Liver (tissue), 10 donors: ENCODE measurements at places on chromosomes 1 and 21. TPM values are rescaled to one million over a fixed set of nuclear protein-coding genes. Genes with fewer than 3 reads are reported as not detected.

DNA sequence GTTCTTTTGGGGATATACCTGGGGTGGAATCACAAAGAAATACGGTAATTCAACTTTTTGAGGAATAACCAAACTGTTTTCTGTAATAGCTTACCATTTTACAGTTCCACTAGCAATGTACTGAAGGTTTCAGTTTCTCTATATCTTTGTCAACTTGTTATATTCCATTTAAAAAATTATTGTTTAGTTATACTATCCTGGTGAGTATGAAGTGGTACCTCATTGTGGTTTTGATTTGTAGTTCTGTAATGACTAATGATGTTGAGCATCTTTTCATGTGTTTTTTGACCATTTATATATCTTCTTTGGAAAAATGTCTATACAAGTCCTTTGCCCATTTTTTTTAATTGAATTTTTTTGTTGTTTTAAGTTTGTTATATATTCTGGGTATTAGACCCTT is 39.4 kb downstream of the MAST2 start:
- no peak for DNase-seq

DNA sequence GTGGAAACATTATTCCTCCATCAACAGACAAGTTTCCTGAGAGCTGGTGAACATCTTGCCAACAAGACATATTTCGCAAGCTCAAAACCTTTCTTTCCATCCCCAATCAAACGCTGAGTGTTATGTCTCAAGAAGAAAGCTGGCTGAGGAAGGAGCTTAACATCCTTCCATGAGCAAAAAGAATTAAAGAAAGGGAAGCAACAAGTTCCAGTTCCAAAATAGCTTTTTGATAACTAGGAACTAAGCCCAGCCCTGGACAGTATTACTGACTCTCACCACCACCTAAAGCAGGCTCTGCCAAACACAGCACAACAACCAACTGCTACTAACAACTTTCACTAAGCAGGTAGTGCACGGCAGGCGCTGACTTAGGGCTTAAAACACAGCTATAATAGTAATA is 50.2 kb downstream of the CAPZB start:
- DNase-seq = no peak

GRCh38 chr1:68445709-68446108 is 4.0 kb downstream of the RPE65 start:
- DNase-seq = no peak

- DNase-seq = no peak
Observed at GRCh38 chr1:223147409-223147808, 4.4 kb upstream of the TLR5 start.

EXTL1 gene
- not detected for total RNA-seq

GRCh38 chr1:228664399-228664914 is 70.8 kb upstream of the RHOU start:
- DNase-seq = peak; percentile 86

- no peak for DNase-seq
Observed at GRCh38 chr21:37139154-37139553, 66.1 kb downstream of the TTC3 start.

DNA sequence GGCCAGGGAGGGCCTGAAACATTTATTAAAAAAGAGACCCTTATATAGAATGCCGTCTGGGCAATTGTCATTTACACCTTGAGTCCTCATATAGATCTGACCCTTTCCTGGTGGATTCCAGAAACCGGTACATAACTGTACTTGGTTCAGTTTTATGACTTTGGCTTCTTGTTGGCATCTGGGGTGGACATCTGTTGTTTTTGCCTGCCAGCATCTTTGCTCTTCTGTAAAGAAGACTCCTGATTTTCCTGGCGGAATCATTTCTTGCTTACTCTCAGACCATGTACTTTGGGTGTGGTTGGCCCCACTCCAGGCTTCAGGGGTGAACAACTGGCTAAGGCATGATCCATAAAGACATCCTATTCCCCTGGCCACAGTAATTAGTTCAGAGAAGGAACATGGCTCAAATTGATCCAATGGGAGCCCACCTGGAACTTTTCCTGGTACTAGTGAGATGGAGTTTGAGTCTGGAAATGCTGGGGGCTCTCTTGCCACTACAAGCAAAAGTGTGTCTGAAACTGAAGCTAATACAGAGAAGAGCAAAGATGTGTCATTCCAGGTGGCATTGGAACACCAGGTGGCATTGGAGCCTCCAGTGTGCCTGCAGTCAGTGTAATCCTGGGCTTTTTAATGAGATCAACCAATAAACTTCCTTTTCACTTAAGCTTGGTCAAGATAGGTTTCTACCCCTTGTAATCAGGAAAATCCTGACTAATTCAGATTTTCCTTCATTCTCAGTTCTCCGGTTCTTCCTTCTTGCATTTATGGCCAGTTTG is 332.5 kb upstream of the CAMK1G start:
- no peak for DNase-seq

GPATCH4 gene
- 18.7 TPM for total RNA-seq

DNA sequence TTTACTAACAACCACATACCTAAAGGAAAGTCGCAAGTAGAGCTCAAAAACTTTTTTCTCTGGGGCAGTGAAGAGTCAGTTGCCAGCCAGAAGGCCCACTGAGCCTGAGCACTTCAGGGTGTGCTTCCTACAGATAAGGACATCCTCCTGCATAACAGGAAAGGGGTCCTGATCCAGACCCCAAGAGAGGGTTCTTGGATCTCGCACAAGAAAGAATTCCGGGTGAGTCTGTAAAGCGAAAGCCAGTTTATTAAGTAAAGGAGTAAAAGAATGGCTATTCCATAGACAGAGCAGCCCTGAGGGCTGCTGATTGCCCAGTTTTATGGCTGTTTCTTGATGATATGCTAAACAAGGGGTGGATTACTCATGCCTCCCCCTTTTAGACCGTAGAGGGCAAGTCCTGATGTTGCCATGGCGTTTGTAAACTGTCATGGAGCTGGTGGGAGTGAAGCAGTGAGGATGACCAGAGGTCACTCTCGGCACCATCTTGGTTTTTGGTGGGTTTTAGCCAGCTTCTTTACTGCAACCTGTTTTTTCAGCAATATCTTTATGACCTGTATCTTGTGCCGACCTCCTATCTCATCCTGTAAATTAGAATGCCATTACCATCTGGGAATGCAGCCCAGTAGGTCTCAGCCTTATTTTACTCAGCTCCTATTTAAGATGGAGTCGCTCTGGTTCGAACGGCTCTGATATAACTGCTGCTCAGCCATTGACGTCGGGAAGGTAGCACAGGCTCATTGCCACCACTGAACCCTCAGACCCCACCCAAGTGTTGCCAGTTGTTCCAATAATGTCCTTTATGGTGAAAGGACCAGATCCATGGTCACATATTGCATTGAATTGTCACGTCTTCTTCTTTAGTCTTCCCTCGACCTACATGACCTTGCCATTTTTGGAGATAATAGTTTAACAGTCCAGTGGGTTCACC is 96.6 kb upstream of the ERRFI1 start:
- no peak for DNase-seq

ALX3 gene
- total RNA-seq = not detected

CD34 gene
- total RNA-seq = 1.5 TPM
